Suppressor macrophage treated with lipopolysaccharide for 4 hours (primary cell): ENCODE measurements at places on chromosomes 7 and 10.

DNA sequence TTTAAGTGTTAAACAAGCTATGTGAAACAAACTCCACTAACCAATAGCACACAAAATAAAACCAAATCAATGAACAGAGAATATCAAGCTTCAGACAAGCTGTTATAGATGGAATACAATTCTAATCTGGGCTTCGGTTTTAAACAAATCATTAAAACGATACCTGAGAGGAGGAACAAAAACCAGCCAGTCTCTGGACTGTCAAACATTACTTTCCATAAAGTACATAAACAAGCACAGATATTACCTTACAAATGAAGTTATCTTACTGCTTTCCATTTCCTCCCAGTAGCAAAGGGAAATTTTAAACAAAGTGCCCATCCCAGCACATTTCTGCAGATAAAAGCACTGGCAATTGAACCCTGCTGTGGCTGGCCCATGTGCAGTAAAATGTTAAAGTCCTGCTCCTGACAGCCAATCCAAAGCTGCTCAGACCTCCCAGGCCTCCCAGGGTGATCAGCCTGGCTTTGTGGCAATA lies 128.0 kb downstream of the NRCAM start:
- peak; percentile 30 for DNase-seq

DNA sequence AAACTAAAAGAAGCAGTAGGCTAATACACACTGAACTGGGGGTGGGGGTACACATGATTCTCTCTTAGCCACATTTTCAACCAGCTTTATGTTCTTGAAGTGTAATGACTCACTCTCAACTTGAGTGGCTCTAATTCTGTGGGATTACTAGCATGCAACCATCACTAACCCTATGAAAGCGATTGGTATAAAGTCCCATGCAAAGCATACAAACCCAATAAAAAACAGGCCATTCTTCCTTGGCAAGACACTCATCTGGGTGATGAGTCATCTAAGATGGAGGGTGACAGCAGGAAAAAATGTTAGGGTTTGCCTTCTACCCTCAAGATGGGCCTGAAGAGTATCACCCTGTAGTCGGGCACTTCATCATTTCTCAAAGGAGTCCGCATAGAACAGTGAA lies 14.9 kb upstream of the PON3 start:
- DNase-seq: no peak

GRCh38 chr7:73397521-73398281 lies 35.9 kb upstream of the FZD9 start:
- no peak for DNase-seq

DNA sequence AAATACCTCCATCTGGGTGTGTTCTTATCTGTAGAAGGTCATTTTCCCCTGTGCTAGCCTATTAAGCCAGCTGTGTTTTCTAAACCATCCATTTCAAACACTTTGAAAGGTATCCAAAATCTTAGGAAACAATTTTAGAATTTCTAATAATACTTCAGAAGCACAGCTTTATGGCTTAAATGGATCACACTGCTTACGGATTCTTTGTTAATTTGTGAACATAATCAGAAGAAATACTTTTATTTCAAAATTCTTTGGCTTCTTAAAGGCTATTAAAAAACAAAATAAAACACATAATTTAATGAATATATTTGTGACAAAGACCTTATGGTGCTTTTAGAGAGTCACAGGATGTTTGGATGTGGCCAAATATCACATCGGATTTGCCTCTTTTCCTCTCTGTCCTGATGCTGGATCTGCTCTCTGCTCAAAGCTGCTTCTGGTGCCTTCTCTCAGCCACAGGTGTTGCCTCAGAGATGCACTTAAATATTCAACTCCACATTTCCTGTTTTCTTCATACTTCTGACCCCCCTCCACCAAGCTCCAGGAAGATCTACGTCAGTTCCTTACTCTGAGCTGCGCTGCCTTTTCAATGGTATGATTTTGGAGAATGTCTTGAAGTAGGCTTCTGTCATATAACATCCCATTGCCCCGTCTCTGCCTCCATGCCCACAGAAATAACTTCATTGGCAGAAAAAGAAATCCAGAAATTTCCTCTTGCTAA lies 230.6 kb downstream of the MLLT10 start:
- DNase-seq: no peak

DNA sequence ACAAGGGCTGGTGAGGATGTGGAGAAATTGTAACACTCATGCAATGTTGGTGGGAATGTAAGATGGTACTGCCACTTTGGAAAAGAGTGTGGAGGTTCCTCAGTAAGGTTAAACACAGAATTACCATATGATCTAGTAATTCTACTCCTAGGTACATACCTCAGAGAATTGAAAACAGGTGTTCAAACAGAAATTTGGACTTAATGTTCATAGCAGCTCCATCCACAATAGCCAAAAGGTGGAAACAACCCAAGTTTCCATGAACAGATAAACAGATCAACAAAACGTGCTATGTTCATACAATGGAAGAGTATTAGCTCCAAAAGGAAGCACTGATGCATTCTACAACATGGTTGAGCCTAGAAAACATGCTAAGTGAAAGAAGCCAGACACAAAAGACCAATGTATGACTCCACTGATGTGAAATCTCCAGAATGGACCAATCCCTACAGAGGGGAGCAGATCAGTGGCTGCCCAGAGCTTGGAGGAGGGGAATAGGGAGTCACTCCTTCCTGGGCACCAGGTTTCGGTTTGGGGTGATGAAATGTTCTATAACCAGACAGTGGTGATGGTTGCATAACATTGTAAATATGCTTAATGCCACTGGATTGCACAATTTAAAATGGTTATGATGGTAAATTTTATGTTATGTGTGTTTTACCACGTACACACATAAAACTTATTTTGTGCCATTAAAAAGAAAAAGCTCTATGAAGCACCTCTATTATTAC lies 5.7 kb upstream of the WDR86 start:
- DNase-seq: peak; percentile 98

GRCh38 chr7:53542157-53542556 lies 506.7 kb downstream of the POM121L12 start:
- DNase-seq: no peak

DNA sequence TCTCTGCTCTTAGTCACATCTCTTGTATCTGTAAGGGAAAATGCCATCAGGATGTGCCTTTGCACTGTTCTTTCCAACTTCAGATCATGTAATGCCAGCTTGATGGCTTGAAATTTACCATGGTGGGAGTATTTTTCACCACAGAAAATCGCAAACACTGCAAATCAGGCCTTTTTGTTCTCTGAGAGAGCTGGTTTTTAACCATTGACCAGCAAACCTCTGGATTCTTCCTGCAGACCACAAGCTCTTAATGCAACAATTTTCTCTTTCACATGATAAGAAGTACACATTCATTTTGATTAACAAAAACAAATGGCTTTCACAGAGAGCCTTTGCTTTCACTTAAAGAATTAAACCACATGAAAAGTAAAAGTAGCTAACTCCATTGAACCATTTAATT lies 145.4 kb upstream of the NEBL start:
- no peak for DNase-seq

DNA sequence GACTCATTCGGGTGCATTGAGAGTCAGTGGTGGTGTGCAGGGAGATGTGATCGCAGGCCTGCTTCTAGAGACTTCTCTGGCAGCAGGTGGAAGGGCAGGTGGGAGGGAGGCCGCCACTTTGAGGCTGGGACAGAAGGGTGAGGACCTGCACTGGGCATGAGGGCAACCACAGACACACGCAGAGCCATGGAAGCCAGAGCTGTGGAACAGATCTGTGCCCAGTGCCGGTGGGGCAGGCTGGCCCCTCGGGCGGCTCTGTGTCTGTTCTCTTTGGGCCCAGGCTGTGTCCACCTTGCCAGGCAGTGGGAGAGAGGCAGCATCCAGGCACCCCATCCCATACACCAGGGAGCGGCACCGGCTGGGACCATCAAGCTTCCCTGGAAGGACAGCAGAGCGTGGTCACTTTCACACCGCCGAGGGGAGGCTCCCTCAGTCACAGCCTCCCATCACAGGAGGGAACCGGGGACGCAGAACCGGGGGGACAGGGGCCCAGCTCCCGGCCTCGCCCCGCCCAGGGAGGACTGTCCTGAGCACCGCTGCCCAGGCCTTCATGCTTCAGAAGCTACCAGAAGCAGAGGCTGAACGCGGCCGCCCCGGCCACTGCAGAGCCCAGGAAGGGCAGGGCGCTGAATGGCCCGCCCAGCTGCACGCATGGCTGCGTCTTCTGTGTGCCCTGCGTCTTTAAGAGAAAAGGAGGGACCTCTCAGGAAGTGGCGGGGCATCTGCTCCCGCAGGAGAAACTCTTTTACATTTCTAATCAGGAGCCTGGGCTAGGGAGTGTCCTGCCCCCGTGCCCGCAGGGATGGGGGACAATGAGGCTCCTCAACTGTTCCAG lies 32.1 kb downstream of the EN2 start:
- DNase-seq: no peak

- no peak for DNase-seq
These were observed 527.5 kb downstream of the INHBA start for GRCh38 chr7:41175435-41175834.

DNA sequence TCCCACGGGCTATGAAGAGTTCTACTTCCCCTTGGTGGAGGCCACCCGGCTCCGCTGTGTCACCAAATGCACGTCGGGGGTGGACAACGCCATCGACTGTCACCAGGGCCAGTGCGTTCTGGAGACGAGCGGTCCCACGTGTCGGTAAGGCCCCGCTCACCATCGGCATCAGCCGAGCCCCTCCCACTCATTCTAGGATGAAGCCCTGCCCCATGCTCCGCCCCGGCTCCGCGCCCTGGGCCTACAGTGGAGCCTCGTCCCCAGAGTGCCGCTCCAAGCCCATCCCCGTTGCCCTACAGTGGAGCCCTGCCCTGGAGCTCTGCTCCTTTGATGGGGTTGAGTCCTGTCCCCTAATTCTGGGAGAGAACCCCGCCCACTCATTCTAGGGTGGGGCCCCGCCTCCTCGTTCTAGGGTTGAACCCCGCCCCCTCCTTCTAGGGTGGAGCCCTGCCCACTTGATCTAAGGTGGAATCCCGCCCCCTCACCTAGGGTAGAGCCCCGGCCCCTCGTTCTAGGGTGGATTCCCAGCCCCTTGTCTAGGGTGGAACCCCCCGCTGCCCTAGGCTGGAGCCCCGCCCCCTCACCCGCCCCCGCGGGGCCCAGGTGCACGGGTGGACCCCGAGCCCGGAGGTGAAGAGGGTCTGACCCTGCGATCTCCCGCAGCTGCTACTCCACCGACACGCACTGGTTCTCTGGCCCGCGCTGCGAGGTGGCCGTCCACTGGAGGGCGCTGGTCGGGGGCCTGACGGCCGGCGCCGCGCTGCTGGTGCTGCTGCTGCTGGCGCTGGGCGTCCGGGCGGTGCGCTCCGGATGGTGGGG lies 3.4 kb upstream of the MUC12 start:
- peak; percentile 89 for DNase-seq

- no peak for DNase-seq
These were observed 88.6 kb downstream of the XRCC2 start for GRCh38 chr7:152587366-152587765.

DNA sequence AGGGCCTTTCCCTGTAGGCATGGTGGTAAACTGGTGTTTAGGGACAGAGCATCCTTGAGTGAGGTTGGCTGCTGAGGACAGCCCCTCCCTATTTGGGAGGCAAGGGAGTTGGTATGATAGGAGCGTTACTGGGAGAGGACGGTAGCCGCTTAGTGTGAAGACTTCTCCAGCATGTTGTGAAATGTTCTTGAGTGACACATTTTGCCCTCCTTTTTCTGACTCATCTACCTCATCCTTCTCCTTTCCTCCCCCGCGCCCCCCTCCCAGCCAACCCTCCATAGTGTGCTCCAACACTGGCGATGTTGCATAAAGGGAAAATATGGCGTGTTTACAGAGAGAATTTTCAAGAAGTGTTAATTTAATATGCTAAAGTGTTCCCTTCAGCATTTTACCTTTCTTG lies 645.0 kb upstream of the GALNT17 start:
- DNase-seq: no peak
